ENCODE measurements at places on chromosomes 7 and 10.

DNA sequence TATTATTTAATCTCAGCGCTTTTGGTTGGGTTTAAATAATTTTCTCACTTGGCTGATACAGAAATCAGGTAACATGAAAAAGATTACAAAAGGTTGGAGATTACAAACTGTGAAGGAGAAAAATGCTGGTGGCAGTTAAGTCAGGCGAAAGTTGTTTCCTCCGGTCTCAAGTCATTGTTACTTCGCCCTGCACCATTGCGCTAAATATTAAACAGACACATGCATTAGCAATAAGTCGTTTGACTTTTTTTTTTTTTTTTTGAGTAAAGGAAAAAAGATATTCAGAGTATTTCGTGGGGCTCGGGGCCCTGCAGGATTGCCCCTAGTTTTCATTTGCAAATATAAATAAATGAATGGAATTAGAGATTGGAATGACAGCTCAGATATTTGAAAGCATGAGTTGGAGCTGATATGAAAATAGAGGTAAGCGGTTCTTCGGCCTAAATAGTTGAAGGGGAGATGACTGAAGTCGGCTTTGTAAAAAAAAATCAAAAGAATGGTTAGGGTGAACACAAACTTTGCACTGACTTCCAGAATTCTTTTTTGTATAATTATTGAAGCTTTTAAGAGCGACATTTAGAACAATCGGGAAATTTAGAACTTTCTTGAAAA, 914 bp downstream of the SDHAF3 start:
- DNase-seq = no peak

- no peak for DNase-seq
Observed at GRCh38 chr10:51698473-51699063, 827 bp downstream of the CSTF2T start.

DNA sequence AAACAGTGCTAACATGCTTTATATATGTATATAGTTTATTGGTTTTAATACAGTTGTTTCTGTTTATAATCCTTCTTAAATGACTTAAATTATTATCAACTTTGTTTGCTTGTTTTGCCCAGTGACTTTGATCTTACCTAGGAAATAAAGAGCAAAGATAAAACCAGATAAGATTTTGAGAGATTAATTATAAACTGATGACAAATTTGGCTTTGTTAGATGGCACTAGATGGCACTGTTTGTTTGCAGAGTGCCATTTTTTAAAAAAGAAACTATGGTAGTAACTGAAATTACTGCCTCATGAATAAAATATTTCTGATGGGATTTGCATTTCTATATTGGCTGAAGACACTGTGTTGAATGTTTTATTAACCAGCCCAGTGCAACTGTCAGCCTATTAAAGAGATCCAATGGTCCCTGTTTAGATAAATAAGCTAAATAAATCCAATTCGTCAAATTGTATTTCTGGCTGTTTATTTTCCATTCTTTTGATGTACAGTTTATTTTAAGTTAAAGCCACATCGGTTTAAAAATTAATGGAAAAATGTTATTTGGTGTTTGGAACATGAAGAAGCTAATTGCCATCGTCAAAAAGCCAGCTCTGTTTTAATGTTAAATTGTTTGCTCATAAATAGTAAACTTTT, 28.7 kb downstream of the VTI1A start:
- DNase-seq = no peak

- no peak for DNase-seq
Observed at GRCh38 chr10:132392811-132393694, 3.9 kb upstream of the PWWP2B start.

GRCh38 chr10:121772884-121773283, 154.9 kb downstream of the ATE1 start:
- no peak for DNase-seq

GRCh38 chr7:148487912-148488311, 102.7 kb upstream of the C7orf33 start:
- DNase-seq = no peak
